ENCODE measurements at places on chromosomes 3 and 15. TPM values are rescaled to one million over a fixed set of nuclear protein-coding genes. Genes with fewer than 3 reads are reported as not detected.

The QRICH1 gene
- 119 TPM for total RNA-seq

The CHCHD4 gene
- total RNA-seq: 10.3 TPM

GRCh38 chr3:42504334-42505127, 2.1 kb downstream of the VIPR1 start:
- DNase-seq: no peak
- H3K4me3 ChIP-seq: no peak overlapping the region
- H3K27ac ChIP-seq: no peak overlapping the region

GRCh38 chr3:111311126-111311525, 230.9 kb upstream of the CD96 start:
- H3K4me3 ChIP-seq: no peak overlapping the region
- H3K27me3 ChIP-seq: peaks cover 4% of the 10 kb centered on the region
- peaks cover 19% of the 10 kb centered on the region for H3K4me1 ChIP-seq
- DNase-seq: no peak
- no peak overlapping the region for H3K27ac ChIP-seq

- no peaks in the 10 kb centered on the region for H3K36me3 ChIP-seq
- no peaks in the 10 kb centered on the region for H3K27me3 ChIP-seq
- H3K27ac ChIP-seq: peak within 1 kb of the TSS; percentile 72
- H3K4me1 ChIP-seq: peaks cover 56% of the 10 kb centered on the region
- H3K4me3 ChIP-seq: peak within 1 kb of the TSS; percentile 0
These were observed at the start of gene GALNT15 for GRCh38 chr3:16174389-16174788. Gene GALNT15, plus strand, starts transcription at chr3:16174680. Its CDS starts 472 bp downstream, at chr3:16175152.

DNA sequence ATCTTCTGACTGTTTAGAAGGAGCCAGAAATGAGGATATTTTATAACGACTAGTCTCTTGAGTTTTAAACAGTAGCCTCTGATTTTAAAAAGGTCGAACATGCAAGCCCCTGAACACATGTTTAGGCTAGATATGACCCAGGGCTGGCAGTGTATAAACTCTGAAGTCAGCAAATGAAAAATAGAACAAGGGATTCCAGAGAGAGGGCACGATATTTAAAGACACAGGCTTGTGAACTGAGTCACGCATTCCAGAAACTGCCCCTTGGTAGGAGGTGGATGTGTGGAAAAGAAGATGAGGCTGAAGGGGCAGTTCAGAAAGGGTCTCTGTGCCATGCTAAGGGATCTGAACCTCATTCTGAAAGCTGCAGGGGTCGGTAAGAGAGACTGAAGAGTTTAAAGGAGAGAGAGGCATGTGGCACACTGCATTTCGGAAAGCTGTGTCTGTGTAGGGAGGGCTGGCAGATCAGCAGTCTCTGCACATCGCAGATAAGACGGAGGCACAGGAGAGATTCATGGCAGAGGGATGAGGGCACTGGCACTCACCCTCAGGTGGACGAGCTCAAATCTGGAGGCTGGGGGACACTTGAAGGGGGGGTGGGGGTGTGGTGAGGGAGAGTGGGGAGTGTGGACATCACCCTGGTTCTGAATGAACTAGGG, 22.1 kb downstream of the ST8SIA2 start:
- H3K27ac ChIP-seq: no peak overlapping the region
- H3K4me1 ChIP-seq: peaks cover 9% of the 10 kb centered on the region
- H3K27me3 ChIP-seq: no peaks in the 10 kb centered on the region
- no peak overlapping the region for H3K4me3 ChIP-seq
- DNase-seq: no peak

- no peak for DNase-seq
- H3K27me3 ChIP-seq: peaks cover 23% of the 10 kb centered on the region
- no peak overlapping the region for H3K27ac ChIP-seq
- no peaks in the 10 kb centered on the region for H3K4me1 ChIP-seq
These were observed 53.3 kb upstream of the CCR4 start for GRCh38 chr3:32897981-32898623.

GRCh38 chr3:123611082-123611481, 26.2 kb upstream of the HACD2 start:
- peaks cover 18% of the 10 kb centered on the region for H3K36me3 ChIP-seq
- DNase-seq: no peak
- no peak overlapping the region for H3K4me3 ChIP-seq
- H3K27ac ChIP-seq: no peak overlapping the region

The GOLGA8H gene
- 0.32 TPM for total RNA-seq

The GOLGA6D gene
- total RNA-seq: not detected

DNA sequence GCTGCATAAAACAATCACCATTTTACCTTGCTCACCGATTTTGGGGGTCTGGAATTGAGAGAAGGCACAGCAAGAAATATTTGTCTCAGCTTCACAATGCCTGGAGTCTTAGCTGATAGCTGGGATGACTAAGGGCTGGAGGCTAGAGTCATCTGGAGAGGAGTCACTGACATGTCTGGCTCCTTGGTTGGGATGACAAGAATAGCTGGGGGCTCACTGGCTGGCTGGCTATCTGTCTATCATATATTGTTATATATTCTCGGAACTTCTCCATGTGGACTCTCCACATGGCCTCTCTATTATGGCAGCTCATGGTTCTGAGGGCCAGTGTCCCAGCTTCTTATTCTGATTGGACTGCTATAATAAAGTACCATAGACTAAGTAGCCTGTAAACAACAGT, 20.0 kb upstream of the TRIM71 start:
- no peak overlapping the region for H3K4me3 ChIP-seq
- no peak overlapping the region for H3K27ac ChIP-seq
- no peak for DNase-seq
- peaks cover 2% of the 10 kb centered on the region for H3K27me3 ChIP-seq

GRCh38 chr15:66462627-66463026, 34.9 kb downstream of the SNAPC5 start:
- peaks cover 13% of the 10 kb centered on the region for H3K4me1 ChIP-seq
- H3K27ac ChIP-seq: no peak overlapping the region
- H3K4me3 ChIP-seq: no peak overlapping the region
- no peaks in the 10 kb centered on the region for H3K27me3 ChIP-seq
- no peak for DNase-seq

DNA sequence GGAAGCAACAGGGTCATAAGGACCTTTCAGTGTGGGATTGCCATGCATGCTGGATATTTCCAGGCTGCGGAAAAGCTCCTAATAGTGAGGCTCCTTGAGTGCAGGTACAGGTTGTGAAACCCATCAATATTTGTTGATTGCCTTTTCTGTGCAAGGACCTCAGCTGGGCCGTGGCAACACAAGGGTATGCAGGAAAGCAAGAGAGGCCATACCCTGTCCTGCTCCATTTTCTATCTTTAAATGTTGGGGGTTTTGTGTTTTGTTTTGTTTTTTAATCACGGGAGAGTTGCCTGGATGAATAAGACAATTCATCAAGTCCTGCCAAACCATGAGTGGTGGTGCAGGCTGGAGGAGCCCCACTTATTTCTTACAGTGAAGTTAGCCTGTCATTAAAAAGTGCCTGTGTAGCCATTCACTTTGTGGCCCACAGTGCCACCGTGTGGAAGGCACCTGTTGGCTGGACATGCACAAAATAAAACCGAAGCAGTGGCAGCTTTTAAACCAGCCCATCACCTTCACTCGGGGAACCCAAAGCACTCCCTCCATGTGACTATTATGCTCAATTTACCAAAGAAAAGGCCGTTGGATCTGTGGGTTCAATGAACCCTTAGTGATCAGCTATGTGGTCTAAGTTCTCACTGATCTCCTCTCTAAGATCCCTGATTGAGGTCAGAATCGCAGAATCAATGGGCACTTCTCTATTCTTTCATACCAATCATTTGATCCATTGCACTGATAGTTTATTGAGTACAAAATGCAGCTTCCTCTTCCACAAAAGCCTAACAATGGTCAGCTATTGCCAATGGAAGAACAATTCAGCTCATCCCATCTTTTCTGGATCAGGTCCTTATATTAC, 42.2 kb downstream of the CLDN18 start:
- DNase-seq: no peak
- H3K27me3 ChIP-seq: no peaks in the 10 kb centered on the region
- peaks cover 12% of the 10 kb centered on the region for H3K4me1 ChIP-seq
- no peaks in the 10 kb centered on the region for H3K36me3 ChIP-seq
- H3K4me3 ChIP-seq: no peak overlapping the region

GRCh38 chr3:196454935-196455334, 22.7 kb upstream of the UBXN7 start:
- no peak overlapping the region for H3K27ac ChIP-seq
- H3K27me3 ChIP-seq: no peaks in the 10 kb centered on the region
- peak; percentile 64 for DNase-seq
- no peaks in the 10 kb centered on the region for H3K4me1 ChIP-seq

DNA sequence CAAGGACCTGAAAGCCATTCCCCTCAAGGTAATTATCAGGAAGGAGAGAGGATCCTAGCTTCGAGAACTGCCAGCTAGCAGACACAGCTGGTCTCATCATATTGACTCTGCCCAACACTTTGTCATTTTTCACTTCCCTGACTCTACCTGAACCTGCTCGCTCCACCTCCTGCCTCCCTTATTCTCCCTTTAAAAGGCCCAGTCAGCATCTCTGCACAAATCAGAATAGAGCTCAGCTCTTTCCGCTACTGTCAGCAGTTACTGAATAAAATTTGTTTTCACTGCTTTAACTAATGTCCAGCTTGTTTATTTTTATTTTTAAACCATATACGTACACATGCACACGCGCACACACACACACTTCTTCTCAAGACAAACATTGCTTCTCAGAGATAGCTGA, 57.2 kb upstream of the MCF2L2 start:
- no peak overlapping the region for H3K27ac ChIP-seq
- no peak for DNase-seq
- no peak overlapping the region for H3K4me3 ChIP-seq
- H3K4me1 ChIP-seq: peaks cover 10% of the 10 kb centered on the region

All from astrocyte (in vitro differentiated cells and primary cell).